Bronchial epithelial cell (primary cell): ENCODE measurements at places on chromosomes 13 and 19.

- DNase-seq: no peak
Measured at GRCh38 chr19:55376241-55376933, at the start of gene TMEM190. TSS of gene TMEM190 (plus strand) at chr19:55376826. CDS start at chr19:55376854, 28 bp downstream.

DNA sequence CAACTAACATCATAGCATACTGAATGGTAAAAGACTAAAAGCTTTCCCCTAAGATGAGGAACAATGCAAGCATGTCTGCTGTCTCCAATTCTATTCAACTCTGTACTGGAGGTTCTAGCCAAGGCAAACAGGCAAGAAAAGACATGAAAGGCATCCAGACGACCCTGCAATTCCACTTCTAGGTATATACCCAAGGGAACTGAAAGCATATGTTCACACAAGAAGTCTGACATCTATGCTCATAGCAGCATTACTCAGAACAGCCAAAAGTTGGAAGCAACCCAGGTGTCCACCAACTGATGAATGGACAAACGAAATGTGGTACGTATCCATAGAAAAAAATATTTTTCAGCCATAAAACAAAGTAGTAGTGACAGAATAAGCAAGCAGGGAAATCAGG, 39.1 kb downstream of the PEPD start:
- peak; percentile 58 for DNase-seq

- DNase-seq: no peak
Measured at GRCh38 chr13:30276178-30276577, 31.2 kb downstream of the KATNAL1 start.

- peak; percentile 82 for DNase-seq
Measured at GRCh38 chr19:49339301-49340068, 4.3 kb downstream of the CD37 start.

DNA sequence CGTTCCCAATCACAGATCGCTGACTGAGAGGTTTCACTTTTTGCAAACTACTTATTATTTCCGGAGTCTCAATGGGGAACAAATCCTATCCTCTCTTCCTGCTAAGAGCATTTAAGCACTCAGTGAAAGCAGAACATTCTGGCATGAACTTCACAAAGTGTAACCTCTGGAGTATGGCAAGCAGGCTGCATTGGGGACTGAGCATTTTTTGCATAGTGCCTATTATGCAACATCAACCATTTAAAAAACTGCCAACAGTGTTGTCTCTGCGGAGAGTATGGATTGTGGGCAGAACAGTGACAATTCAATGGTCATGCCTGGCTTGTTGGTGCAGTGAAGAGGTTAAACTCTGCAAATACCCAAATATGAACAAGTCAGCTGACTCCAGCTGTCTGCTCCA, 484.6 kb downstream of the OLFM4 start:
- no peak for DNase-seq
